ENCODE measurements at places on chromosomes 12 and 14.

GRCh38 chr12:19963972-19964371 is 404.4 kb upstream of the PDE3A start:
- DNase-seq: no peak

GRCh38 chr14:105248368-105249181 is at the start of gene BTBD6:
Gene BTBD6, plus strand, starts transcription at chr14:105248533. Its CDS starts 179 bp downstream, at chr14:105248712.
- DNase-seq: peak; percentile 81

GRCh38 chr14:103512701-103513611 is 9.7 kb downstream of the CKB start:
- DNase-seq: peak; percentile 66

GRCh38 chr12:114955414-114956014 is 271.5 kb upstream of the TBX3 start:
- peak; percentile 57 for DNase-seq

DNA sequence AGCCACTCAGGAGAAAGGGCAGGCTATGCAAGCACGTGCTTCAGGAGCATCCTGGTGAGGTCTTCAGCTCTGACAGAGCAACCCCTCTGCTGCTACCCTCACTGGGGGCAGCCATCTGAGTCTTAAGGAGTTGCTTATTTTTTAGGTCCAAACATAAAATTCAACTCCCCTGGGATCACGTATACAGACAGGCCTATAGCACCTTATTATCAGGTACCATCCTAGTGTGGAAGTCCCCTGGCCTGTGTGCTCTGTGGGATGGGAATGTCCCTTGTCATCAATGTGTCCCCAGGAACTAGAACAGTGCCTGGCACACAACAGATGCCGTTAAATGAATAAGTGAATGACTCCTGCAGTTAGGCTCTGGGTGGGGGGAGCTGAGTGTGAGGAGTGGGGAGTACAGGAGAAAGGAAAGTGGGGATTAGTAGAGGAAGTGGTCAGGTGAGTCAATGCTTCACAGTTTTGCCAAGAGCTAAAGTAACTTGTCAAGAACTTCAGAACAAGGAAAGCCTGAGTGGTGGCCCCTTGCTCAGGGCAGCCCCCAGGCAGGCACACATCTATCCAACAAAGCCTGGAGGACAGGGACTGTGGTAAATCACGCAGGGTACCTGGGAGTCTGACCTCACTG is 33.5 kb downstream of the DAD1 start:
- DNase-seq: no peak

DNA sequence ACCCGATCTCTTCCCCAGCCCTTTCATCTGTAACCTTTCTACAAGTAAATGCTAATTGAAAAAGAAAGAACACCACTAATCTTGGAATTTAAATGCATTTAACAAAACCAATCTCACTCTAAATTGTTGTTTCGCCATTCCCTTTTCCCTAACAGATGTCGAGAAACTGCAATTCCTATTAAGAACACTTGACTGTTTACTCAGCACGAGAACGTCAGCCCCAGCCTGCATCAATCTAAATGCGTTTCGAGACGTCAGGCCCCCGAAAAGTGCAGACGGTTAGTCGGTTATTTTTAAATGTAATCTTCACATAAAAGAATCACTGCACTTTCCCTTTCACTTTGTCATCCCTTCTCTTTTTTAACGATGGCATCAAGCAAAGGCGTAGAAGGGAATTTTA is 837.6 kb downstream of the VRK1 start:
- no peak for DNase-seq

- no peak for DNase-seq
Measured at GRCh38 chr12:51395283-51396230, 4.4 kb upstream of the GALNT6 start.

DNA sequence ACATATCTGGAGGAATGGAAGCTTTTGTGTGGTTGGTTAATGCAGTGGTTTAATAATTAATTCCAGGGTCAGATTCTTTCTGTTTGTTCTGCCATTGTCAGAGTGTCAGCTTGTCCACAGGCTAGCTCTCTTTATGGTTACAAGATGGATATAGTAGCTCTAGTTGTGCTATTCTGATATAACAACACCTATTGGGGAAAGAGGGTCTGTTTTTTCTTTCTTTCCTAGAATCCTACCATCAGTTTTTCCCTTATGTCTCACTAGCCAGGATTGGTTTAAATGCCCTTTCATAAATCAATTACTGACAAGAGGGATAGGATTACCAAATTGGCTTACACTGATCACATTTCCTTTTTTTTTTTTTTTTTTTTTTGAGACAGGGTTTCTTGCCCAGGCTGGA is 27.8 kb downstream of the CNOT2 start:
- no peak for DNase-seq

- DNase-seq: peak; percentile 26
Measured at GRCh38 chr12:108567406-108568337, 5.3 kb downstream of the ISCU start.

- DNase-seq: peak; percentile 35
Measured at GRCh38 chr14:53412819-53413675, 259.9 kb upstream of the DDHD1 start.

- DNase-seq: no peak
Measured at GRCh38 chr14:50094056-50094755, 22.2 kb downstream of the VCPKMT start.

- peak; percentile 41 for DNase-seq
Measured at GRCh38 chr12:633731-634130, 29.5 kb downstream of the NINJ2 start.

DNA sequence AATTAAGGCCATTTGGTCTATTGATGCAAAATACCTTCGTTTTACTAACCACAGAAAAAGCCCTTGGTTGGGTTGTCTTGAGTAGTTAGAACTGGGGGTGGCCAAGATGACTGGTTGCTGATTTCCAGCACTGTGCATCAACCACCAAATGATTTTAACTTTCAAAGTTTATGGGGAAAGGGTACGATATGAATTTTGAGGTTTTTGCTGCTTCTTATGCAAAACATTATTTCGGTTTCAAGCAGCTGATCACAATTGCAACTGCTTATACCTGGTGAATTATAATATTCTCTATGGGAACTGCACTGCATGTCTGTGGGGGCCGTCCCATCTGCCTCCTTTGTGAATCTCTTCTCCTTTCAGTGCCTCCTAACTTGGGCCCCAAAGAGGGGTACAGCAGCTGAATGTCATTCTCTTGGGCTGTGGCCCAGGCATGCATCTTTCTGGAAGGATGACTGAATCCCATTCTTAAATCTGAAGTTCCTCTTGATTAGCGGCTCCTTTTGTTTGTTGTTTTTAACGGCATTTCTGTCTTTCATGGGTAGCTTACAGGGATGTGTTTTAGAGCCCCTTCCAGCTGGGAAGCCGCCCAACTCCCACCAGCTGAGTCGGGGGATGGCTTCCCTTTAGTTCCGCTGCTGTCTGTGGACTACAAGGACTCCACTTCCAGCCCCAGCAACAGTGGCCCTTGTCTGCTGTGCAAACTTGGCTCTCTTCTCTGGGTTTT is 479.8 kb downstream of the ZFP36L1 start:
- DNase-seq: no peak

Measured in EH (cell line).